ENCODE measurements at places on chromosomes 12 and 14.

GRCh38 chr12:124077701-124078100 lies 104.7 kb downstream of the ZNF664 start:
- H3K4me3 ChIP-seq = no peak overlapping the region
- no peaks in the 10 kb centered on the region for H3K4me1 ChIP-seq
- DNase-seq = no peak

- peak; percentile 27 for DNase-seq
- H3K27me3 ChIP-seq = no peaks in the 10 kb centered on the region
- no peak overlapping the region for H3K4me3 ChIP-seq
- H3K36me3 ChIP-seq = no peaks in the 10 kb centered on the region
- H3K4me1 ChIP-seq = no peaks in the 10 kb centered on the region
- no peak overlapping the region for H3K27ac ChIP-seq
Measured at GRCh38 chr12:119229837-119230236, 51.1 kb downstream of the HSPB8 start.

- no peak overlapping the region for H3K27ac ChIP-seq
- no peaks in the 10 kb centered on the region for H3K36me3 ChIP-seq
- no peak for DNase-seq
Measured at GRCh38 chr12:115351514-115352077, 667.6 kb upstream of the TBX3 start.

DNA sequence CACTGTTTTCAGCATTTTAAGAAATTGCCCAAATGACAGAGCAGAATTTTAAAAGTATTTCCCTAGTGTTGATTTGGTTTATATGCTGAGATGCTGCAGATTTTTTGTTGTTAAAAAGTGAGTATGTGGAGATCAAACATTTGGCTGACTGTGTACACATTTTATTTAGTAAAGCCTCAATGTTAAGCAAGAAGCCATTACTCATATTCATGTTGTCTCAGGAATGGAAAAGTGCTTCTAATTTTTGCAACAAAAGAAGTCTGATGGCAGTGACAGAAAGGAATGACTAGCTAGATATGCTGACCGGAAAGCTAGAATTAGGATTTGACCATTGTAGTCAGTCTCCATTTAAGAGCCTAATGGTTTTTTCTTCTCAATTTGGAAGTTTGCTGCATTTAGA lies 22.5 kb downstream of the SLC38A6 start:
- H3K4me1 ChIP-seq = no peaks in the 10 kb centered on the region
- H3K4me3 ChIP-seq = no peak overlapping the region
- no peak overlapping the region for H3K27ac ChIP-seq

GRCh38 chr14:22623047-22623446 lies 21.1 kb downstream of the OR6J1 start:
- H3K27me3 ChIP-seq = peaks cover 5% of the 10 kb centered on the region
- no peak overlapping the region for H3K27ac ChIP-seq
- DNase-seq = no peak
- H3K4me1 ChIP-seq = no peaks in the 10 kb centered on the region
- H3K36me3 ChIP-seq = no peaks in the 10 kb centered on the region
- H3K4me3 ChIP-seq = no peak overlapping the region
